ENCODE measurements at places on chromosomes 16 and 17. TPM values are rescaled to one million over a fixed set of nuclear protein-coding genes. Genes with fewer than 3 reads are reported as not detected.

Gene MMD
- 28.7 TPM for polyA plus RNA-seq

Gene KRT23
- polyA plus RNA-seq, result 0.55 TPM

Gene IRX6
- polyA plus RNA-seq, result 5.4 TPM

Gene HS3ST3B1
- polyA plus RNA-seq, result 0.91 TPM

Gene TGFB1I1
- polyA plus RNA-seq, result 46.8 TPM
